ENCODE measurements at places on chromosomes 3 and 15.

DNA sequence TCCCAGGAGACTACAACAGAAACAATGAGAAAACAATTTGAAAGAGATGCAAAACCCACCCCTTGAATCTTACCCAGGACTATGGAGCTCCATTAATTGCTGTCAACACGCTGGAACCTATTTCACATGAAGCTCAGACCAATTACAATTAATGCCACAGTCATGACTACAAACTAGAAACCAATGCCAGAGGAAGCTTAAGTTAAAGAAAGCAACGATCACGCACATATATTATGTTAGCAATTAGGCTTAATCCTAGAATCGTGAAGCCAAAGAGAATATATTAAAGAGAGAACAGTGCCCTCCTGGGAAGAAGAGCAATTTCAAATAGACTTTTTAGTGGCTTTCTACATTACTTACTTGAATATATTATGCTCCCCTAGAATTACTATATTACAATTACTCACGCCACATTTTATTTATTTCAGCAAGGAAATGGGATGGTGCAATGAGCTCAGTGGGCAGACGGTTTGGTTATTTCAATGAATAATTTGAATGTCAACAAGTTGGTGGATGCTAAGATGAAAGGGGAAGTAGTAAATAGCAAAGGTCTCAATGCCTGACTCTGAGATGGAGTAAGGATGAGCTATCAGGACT lies 125.5 kb downstream of the GREM1 start:
- no peak for DNase-seq

DNA sequence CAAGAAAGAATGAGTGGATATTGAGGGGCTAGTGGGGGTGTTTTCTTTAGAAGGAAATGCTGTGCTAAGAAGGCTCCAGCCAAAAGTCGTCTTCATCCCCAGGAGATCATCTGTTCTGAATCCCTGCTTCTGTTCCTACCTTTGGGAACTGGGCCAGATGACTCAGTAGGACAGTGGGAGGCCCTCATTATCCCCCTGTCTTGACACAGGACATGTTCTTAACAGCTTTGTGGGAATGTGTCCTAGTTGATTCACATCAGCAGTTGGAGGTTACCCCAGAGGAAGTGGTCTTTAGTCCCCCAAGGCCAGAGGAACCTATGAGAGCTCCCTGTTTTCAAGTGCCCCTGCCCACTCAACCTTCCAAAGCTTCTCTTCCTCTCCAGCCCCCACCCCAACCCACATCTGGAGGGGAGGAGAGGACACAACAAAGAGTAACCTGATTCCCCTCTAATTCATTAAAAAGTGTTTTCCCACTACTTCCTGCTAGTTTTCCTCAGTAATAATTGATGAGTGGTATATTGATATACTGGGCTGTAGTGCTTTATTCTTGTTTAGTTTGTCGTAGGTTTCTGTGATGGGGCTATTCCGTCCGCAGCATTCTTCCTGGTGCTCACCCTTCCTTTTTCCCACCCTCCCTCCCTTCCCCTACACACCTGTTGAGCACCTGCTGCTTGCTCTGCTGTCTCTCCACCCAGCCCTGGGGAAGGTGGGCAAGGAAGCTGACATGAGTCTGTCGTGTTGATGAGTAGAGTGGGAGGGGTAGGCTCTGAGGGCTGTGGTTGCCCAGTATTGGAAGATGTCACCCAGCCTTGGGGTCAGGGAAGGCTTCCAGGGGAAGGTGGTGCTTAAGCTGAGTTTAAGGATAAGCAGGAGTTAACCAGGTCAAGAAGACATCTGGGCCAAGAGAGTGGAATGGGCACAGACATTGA lies 9.3 kb downstream of the PXYLP1 start:
- DNase-seq, result no peak

- no peak for DNase-seq
These were observed 206.7 kb downstream of the THRB start for GRCh38 chr3:24287755-24288450.

DNA sequence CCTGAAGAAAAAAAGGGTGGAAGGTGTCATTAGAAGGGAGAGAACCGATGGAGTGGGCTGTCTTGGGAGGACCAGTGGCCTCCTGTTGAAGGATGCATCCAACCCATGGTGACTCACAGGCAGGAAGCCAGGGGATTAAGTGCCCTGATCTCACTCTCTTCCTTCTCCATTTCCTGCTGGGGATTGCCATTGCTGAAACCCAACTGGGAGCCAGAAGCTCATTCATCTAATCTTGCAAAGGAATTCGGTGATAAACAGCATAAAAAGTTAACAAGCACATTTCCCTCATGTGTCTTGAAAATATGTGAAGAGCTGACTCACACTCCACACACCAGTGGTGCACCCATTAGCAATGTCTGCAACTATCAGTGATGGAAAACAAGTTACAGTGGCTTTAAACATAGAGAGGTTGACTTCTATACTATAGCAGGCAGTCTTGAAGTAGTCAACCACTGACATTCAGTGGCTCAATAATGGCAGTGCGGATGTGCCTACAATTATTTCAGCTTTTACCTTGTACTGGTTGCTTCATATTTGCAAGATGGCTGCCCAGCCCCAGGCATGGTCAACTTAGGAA lies 12.8 kb upstream of the CSRNP1 start:
- no peak for DNase-seq

DNA sequence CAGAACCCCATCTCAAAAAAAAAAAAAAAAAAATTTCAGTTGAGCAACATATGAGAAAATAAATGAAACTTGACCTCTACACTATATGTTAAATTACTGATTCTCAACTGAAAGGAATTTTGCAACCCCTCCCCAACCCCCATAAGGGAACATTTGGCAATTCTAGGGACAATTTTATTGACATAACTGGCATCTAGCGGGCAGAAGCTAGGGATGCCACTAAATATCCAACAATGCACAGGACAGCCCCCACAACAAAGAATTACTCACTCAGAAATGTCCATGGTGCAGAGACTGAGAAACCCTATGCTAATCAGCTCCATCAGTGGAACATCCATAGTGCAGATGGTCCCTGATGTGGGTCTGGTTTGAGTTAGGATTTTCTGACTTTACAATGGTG lies 58.2 kb upstream of the OXTR start:
- DNase-seq, result no peak

- no peak for DNase-seq
These were observed 59.3 kb downstream of the CYP11A1 start for GRCh38 chr15:74307827-74308811.
